ENCODE measurements at places on chromosomes 1 and 21.
A peak's percentile ranks its signal among the peaks of the same experiment; 100 is the strongest.

DNA sequence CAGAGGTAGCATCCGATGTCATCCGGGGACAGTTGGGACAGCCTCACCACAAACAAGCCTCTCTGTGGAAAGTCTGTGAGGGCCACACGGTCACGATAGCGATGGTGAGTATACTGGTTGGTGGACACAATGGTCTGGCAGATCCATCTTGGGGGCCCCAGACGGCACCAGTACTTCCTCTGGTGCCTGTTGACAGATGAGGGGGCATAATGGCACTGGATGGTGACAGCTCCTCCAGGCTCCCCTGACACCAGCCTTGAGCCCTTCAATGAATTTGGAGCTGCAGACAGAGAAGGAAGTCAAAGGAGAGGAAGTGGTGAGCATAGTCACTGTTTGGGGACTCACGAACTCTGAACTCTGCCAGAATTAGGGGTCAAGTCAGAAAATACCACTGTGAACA, 8.0 kb downstream of the FCAMR start:
- no peak for DNase-seq

DNA sequence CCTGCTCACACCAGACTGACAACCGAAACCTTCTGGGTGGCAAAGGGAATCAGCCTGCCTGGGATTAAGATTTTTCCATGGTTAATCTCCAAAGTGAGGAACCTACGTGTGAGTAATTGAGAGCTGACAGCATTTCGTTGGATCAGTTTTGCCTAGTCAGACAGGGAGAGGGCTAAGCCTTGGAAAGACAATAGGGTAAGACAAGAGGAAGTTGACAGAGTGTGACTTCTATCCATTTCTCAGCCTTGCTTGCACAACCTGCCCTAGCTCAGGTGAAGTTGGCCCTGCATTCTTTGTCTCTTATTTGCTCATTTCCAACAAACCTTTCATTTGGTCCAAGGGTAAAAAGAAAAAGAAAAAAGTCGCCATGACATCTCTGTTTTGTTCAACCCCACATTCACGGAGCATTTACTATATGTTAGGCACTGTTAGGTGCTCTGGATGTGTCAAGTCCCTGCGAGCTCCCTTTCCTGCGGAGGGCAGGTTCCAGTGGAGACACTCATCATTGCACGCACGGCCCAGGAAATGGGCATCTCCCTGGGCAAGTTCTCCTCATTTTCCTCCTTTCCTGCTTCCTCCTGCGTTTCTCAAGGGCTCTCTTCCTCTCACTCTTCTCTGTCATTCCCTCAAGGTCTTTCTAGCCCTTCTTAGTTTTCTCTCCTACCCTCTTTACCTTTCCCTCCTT, 23.3 kb downstream of the KIRREL1 start:
- DNase-seq = no peak

GRCh38 chr1:115302390-115302961, 35.6 kb downstream of the NGF start:
- peak; percentile 90 for DNase-seq

DNA sequence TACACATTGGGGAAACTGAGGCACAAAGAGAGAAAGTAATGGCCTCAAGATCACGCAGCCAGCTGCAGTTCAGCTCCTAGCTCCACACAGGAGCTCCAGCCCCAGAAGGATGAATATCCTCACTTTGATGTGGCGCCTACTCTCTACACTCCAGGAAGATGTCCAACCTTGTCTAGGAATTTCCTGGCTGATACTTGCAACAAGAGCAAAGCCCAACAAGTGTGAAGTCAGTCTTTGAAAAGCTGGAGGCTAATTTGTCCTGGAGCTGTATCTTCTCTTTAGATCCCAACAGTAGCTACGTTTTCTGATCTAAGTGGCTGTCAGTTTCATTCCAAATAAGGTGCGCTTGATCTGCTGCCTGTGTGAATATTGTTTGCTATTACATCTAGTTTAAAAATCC, 344.9 kb downstream of the PTPRU start:
- no peak for DNase-seq

DNA sequence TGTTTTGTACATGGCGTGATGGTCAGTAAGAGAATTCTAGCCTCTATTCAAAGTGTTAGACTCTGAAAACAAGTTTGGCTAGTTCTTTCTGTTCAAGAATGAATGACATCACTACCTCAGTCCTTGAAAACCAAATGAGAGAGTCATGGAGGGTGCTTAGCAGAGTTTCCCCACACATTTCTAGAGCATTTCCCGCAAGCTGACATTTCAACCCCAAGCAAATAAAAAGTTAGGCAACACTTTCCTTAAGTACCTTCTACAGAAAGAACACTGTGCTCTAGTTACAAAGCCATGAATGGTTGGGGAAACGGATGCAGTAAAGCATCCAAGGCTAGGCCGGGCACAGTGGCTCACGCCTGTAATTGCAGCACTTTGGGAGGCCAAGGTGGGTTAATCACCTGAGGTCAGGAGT, 47.9 kb upstream of the SLC44A3 start:
- no peak for DNase-seq

DNA sequence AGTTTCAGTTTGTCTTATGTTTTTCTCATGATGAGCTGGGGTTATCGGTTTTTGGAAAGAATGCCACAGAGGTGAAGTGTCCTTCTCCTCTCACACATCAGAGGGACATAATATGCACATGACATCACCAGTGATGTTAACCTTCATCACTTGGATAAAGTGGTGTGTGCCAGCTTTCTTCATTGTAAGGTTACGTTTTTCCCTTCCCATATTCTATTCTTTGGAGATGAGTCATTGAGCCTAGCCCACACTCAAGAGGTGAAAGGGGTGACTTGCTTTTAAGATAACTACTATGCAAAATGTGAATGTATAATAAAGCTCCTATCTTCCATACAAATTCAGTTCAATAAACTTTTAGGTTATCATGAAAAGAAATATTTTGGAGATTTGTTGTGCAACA, 36.7 kb upstream of the MAGI3 start:
- DNase-seq = no peak

DNA sequence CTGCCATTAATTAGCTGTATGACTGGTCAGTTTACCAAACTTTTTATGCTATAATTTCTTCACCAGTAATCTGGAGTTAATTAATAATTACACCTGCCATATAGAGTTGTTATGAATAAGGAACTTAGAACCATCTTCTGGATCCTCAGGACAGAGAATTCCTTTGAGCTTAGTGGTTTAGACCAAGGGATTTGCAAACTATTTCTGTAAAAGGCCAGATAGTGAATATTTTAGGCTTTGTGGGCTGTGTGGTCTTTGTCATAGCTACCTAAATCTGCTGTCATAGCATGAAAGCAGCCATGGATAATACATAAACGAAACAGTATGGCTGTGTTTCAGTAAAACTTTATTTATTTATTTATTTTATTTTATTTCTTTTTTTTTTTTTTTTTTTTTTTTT, 9.0 kb downstream of the TIMM17A start:
- no peak for DNase-seq

DNA sequence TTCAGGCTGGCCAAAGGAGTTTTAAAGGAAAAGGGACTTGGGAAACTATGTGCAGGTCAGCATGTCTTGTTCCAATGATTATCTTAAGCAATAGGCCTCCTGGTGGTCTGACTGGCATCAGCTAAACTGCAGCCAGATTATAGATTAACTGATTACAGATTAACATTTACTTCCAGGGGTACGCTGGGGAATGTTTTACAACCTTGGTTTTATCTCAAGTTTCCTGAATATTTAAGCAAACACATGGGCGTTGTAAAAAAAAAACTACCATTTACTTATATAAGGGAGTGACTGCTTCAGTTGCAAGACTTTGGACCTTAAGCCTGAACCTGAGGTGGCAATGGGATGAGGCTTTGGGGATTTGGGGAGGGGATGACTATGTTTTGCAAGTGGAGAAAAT, 600.6 kb upstream of the B3GALT2 start:
- DNase-seq = no peak

GRCh38 chr1:201766131-201766866, 62.7 kb upstream of the IPO9 start:
- DNase-seq = peak; percentile 83

DNA sequence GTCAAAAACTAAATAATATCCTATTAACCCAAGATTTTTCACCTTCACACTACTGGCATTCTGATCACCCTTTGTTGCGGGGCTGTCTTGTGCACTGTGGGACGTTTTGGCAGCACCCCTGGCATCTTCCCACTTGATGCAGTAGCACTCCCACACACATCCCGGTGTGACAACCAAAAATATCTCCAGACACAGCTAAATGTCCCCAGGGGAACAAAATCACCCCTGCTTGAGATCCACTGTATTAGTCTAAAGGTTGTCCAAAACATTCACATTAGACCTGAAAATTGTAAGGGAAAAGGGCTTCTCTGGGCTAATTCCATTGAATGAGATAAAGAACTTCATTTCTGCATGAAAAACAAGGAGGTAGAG, 37.8 kb downstream of the PLEKHO1 start:
- no peak for DNase-seq

DNA sequence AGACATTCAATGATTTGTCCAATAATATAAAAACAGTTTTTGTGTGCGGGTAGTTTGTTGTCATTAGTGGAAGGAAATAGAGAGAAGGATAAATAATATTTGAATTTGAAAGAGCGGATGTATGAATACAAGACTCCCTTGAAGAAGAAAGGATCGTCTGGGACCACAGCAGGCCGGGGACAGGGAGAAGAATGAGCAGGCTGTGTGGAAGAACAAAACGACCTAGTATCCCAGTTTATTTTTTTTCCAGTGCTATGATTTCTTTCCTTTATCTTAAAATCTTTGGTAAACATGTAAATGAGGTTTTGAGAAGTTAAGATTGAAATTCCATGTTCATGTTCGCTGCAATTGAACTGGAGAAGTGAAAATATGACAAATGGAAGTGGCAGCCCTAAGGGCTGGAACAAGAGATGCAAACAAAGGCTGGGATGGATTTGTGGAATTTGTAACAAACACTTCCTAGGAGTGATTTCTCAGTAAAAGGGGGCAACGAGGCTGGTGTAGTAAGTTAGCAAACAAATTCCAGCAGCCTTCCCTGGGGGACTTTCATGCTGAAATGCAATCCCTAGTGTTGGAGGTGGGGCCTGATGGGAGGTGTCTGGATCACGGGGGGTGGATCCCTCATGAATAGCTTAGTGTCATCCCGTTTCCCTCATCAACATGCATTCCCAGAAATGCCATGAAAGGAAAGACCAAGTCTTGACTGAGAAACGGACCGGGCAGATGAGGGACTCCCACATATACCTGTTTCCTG, 10.2 kb upstream of the IFI16 start:
- peak; percentile 97 for DNase-seq

DNA sequence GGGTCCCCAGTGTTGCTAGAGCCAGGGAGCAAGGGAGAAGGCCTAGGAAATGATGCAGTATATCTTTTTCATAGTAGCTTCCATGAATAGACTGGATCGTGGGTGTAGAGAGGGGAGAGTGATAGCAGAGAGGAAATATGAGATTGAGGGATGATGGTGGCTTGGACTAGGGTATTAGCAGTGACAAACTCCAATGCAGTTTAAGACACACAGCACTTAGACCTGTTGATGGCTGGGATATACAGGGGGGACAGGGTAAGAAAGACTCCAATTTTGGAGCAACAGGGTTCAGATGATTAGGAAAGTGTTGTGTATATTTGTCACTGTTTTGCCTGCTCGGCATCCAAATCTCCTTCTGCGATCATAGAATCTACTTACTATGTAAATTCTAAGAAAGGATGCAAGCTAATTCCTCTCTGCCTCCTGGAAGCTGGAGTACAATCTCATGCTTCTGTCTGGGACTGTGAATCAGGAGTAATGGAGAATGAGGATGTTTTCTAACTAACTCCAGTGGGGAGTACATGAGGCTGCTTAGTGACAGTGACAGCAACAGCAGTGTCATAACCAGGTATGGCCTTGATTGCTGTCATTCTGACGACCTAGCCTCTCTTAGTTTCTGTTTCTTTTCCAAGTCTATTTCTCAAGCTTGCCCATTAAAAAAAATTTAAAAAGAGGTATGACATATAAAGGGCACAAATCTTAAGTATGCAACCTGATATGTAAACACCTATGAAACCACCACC, 47.5 kb downstream of the SYDE2 start:
- no peak for DNase-seq

DNA sequence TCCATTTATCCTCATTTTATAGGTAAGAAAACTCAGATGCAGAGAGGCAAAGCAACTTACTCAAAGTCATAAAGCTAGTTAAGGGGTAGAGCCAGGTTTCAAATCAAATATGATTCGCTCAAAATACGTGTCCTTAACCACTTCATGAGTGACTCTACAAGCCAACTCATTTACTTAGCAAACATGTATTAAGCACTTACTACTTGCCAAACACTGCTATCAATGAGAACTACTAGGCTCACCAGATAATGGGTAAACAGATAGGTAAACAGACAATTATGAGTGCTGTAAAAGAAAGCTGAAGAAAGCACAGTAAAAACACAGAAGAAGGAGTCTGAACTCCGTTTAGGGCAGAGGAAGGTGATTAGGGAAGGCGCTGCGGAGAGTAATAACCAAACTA, 65.9 kb downstream of the WDR64 start:
- no peak for DNase-seq

DNA sequence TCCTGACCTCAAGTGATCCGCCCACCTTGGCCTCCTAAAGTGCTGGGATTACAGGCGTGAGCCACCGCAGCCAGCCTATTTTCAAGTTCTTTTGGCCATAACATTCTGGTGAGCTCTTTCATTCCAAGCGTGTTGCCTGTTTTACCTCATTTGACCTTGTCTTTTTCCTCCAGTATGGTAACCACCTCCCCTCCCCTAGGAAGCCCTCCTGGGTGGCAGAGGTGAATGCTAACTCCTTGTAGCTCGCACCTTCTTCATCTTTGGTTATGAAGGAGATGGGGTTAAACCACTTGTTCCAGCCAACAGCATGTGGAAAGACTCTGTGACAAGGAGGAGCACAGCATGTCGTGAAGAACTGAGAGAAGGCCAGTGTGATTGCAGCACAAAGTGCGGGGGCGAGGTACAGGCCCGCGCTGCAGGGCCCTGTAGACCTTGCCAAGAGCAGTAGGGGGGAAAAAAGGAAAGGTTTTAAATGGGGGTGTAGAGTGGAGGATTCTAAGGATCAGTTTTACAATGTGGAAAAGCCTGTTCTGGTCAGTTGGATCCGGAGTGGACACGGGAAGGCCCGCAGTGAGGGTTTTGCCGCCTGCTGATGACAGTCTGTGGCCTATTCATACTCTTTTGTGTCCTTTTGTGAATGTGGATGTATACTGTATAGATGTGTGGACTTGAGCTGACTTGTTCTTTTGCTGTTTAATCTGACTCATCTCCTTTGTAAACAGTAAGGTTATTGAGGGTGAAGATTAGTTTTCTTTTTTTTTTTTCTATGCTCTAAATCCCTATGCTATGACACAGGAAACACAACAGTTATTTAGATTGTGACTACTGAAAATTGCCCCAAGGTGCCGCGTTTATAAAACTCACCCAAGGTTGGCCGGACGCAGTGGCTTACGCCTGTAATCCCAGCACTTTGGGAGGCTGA, 7.5 kb upstream of the ZNF436 start:
- no peak for DNase-seq

GRCh38 chr1:110098222-110099026, 13.8 kb upstream of the UBL4B start:
- no peak for DNase-seq

- no peak for DNase-seq
Measured at GRCh38 chr1:82786883-82787282, 986.1 kb downstream of the ADGRL2 start.

GRCh38 chr1:49630156-49630555, 393.6 kb downstream of the AGBL4 start:
- DNase-seq = no peak
